ENCODE measurements at places on chromosomes 16 and 17. TPM values are rescaled to one million over a fixed set of nuclear protein-coding genes. Genes with fewer than 3 reads are reported as not detected.
A peak's percentile ranks its signal among the peaks of the same experiment; 100 is the strongest.

ZNF18 gene
- total RNA-seq, result 7.9 TPM

LLGL2 gene
- 1.0 TPM for total RNA-seq

DHRS13 gene
- 4.6 TPM for total RNA-seq

CD300E gene
- total RNA-seq, result not detected

GRAPL gene
- not detected for total RNA-seq

CLEC18B gene
- total RNA-seq, result 0.38 TPM

CES3 gene
- 0.96 TPM for total RNA-seq

DNA sequence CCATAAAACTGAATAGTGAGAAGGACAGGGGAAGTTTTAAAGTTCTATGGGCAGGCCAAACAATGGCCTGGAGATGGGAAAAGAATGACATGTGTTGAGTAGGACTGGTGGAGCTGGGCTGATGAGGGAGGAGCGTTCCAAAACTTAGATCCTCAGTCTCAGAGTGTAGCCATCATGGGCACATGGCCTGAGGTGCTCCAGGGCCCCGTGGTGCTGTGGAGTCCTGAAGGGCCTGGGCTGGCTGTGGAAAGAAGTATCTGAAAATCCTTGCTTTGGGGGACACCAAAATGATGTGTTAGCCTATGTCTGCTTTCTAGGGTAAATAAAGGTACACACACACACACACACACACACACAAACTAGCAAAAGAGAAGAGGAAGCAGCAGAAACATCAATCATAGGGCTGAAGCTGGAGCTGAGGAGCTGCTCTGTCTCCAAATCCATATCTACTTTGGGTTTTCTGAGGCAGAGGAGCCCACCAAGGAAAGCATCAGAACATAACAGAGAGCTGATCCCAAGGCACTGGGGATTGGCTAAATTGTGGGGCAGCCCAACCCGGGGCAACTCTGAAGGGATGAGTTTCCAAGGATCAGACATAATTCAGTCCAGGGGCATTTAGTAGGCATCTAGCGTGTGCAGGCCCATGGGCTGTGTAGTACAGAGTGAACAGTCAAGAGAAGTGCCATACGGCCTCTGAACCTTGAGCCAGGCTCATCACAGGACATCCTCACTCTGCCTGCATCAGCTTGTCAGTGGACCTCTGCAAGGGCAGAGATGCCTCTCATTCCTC is 85.2 kb downstream of the C16orf78 start:
- DNase-seq, result no peak

- DNase-seq, result no peak
These were observed 5.5 kb downstream of the MFSD6L start for GRCh38 chr17:8793649-8794048.

- peak; percentile 43 for DNase-seq
These were observed 18.7 kb upstream of the ARHGAP17 start for GRCh38 chr16:25033852-25034251.

DNA sequence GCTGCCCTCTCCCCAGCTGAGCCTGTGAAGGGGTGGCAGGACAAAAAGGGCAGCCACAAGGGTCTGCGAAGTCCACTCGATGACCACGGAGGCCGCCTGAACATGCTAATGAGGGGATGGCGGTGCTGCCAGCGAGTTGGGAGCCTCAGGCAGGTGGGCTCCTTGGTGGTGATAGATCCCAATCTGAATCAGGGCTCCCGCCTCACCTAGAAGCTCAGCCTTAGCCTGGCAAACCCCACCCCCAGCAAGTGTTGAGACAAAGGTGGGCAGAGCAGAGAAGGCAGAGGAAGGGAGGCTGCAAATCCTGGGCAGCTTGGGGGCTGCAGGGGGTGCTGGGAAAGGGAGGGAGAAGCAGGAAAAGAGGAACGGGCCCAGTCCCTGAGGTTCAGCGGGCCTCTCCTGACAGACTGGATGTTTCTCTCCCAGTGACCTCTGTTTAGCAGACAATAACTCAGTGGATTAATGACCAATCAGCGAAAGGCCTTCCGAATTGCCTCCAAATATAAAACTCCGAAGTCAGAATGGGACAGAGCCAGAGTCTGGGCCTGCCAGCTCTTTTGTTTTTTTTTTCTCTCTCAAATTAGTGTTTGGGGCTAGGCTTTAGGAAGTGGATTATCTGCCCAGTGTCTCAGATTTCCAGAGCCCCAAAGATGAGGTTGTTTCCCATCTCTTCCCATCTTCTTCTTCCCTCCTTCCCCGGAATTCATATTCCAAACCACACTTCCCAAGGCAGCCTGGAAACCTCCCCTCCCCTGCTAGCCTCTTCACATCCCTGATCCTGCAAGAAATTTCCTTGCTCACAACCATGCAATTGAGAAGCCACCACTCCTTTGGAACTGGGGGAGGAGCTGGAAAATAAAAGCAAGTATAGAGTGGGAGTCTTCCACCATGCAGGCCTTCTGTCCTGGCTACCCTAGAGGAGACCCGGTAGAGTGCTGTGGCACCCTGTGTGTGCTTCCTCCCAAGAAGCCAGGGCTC is 15.2 kb upstream of the HOXB2 start:
- DNase-seq, result no peak

DNA sequence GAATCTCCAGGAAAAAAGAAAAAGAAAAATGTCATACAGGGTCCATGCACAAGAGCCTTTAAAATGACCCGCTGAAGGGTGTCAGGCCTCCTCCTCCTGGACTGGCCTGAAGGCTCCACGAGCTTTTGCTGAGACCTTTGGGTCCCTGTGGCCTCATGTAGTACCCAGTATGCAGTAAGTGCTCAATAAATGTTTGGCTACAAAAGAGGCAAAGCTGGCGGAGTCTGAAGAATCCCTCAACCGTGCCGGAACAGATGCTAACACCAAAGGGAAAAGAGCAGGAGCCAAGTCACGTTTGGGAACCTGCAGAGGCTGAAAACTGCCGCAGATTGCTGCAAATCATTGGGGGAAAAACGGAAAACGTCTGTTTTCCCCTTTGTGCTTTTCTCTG is 845 bp downstream of the STH start:
- DNase-seq, result no peak

GRCh38 chr17:9529033-9529700 is 46.5 kb downstream of the STX8 start:
- DNase-seq, result peak; percentile 27

GRCh38 chr17:18160128-18160856 is 23.3 kb upstream of the ALKBH5 start:
- DNase-seq, result no peak

DNA sequence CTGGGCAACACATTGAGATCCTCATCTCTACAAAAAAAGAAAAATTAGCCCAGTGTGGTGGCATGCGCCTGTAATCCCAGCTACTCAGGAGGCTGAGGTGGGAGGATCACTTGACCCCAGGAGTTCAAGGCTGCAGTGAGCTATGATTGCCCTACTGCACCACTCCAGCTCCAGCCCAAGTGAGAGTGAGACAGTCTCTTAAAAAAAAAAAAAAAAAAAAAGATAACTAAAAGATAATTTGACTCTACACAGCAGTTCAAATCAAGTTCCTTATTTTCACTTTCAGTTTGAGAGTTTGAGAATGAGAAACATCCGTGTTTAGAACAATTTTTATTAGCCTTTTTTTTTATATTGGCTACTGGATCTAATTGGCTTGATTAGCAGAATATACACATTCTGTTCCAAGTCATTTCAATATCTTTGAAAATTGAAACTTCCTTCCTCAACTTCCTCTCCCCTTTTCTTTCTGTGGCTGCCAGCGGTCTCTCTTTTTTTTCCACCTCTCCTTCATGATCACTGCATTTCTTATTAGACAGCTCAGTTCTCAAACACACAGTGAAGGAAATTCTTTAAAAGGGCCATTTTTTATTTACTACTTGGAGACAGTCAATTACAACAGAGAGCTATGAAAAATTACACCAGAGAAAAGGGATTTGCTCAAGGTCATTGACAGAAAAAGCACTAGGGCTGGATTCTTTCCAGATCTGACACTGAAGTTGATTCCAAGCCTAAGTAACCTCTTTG is 4.5 kb upstream of the ACSF2 start:
- peak; percentile 27 for DNase-seq

DNA sequence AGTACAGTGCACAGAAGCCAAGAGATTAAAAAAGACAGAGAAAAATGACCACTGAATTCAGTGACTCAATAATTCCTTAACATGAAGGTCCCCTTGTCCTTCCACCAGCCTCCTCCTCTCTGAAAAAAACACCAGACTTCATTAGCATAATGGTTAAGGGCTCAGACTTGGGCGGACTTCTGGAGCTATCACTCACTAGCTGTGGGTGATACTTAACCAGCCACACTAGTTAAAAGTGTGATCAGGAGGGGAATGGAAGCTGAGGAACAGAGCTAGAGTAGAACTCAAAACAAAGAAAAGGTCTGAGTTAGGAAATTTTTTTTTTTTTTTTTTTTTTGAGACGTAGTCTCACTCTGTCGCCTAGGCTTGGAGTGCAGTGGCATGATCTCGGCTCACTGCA is 23.2 kb downstream of the ZNF652 start:
- DNase-seq, result no peak

GRCh38 chr17:50388728-50389127 is 8.6 kb downstream of the LRRC59 start:
- no peak for DNase-seq

- no peak for DNase-seq
These were observed 1.3 kb downstream of the TIMP2 start for GRCh38 chr17:78923660-78924453.

GRCh38 chr17:76438906-76439305 is 14.0 kb downstream of the UBE2O start:
- DNase-seq, result no peak

DNA sequence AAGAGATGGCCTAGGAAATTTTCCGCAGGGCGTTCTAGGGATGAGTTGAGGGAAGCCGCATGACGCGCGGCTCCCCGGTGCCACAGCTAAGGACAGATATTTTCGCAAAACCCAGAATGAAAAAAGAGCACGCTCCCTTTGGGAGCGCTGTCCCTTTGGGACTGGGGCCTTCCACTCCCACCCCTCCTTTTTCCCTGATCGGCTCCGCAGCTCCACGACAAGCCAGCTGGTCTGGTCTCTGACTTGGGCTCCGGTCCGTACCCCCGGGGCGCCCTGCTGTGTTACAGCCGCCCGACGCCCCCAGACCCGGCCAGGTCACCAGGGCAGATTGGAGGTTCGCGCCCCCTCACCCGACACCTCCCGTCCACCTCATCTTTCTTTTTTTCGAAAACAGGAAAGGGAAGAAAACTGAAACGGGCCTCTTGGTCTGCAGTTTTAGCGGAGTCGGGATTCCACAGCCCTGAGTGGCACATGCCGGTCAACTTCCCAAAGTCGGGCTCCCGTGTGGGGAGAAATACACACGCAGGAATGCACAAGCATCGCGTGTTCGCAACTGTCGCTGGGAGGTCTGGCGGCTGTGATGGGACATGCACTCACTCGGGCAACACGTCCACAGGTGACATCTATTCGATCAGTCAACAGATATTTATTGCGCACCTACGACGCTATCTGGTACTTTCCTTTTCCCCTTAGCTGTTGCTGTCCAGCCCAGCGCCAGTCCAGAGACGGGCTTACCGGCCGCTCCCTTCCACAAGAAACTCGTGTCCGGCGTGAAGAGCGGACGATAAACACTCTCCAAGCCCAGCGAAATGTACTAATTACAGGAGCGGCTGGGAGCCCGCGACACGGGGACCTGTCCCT is 3.9 kb upstream of the SOX9 start:
- no peak for DNase-seq

GRCh38 chr16:49478107-49478506 is 104.5 kb downstream of the C16orf78 start:
- DNase-seq, result no peak

DNA sequence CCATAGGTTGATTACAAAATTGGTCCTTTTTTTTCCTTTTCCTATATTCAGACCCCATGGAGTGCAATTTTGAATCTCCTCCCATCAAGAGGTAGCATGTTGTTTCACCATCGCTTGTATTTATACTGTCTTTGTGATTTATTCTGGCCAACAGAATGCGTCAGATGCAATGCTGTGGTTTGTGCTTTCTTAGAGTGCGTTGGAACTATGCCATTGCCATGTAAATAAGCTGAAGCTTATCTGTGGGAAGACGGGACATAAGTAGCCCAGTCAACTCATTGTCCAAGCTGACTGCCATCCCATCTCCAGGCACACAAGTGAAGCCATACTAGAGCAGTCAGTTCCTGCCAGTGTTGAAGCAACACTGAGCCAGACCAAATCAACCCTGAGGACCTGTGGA is 1339.3 kb upstream of the GOT2 start:
- DNase-seq, result peak; percentile 53

- no peak for DNase-seq
These were observed 878 bp downstream of the KRT10 start for GRCh38 chr17:40821536-40821935.

GRCh38 chr17:36934144-36934691 is 3.1 kb upstream of the LHX1 start:
- DNase-seq, result no peak

DNA sequence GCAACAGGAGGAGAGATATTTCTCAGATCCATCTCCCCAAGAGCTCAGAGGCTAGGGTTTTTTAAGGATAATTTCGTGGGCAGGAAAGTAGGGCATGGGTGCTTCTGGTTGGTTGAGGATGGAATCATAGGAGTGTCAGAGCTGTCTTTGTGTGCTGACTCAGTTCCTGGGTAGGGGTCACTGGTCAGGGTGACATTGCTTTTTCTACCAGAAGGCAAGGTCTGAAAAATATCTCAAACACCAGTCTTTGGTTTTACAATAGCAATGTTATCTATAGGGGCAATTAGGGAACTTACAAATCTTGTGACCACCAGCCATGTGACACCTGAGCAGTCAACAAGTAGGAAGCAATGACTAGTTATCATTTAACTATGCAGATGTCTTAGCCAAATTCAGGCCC is 82.9 kb upstream of the DYNLRB2 start:
- DNase-seq, result no peak

- no peak for DNase-seq
These were observed 163.3 kb downstream of the KCNJ2 start for GRCh38 chr17:70332356-70333210.

GRCh38 chr16:71778780-71779179 is 29.9 kb downstream of the AP1G1 start:
- no peak for DNase-seq

DNA sequence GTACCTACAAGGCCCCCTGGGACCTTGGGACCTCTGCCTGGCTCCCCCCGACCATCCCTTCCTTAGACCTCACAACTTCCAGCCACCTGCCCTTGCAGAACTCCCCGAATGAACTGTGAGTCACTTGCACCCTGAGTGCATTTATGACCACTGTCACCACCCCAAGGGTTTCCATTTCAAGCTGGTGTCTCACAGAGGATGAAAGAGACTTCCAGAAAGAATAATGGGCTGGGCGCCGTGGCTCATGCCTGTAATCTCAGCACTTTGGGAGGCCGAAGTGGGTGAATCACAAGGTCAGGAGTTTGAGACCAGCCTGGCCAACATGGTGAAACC is 124.5 kb upstream of the CIBAR2 start:
- DNase-seq, result peak; percentile 34
